ENCODE measurements at places on chromosomes 2 and 18.

- DNase-seq = no peak
Observed at GRCh38 chr18:54946149-54946581, 13.1 kb downstream of the CCDC68 start.

DNA sequence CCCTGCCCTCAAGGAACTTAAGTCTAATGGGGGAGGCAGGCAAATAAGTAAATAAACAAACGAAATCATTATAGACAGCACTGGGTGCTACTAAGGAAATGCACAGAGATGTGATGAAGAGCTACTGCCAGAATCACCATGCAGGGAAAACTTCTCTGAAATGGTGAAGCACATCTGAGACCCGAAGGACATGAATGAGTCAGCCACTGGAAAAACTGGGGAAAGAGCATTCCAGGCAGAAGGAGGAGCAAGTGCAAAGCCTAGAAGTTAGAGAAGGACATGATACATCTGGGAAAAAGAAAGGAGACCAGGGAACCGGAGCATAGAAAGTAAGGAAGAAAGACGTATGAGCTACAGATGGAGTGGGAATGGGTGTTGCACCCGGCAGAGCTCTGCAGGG, 56.8 kb downstream of the TGFA start:
- no peak for DNase-seq

DNA sequence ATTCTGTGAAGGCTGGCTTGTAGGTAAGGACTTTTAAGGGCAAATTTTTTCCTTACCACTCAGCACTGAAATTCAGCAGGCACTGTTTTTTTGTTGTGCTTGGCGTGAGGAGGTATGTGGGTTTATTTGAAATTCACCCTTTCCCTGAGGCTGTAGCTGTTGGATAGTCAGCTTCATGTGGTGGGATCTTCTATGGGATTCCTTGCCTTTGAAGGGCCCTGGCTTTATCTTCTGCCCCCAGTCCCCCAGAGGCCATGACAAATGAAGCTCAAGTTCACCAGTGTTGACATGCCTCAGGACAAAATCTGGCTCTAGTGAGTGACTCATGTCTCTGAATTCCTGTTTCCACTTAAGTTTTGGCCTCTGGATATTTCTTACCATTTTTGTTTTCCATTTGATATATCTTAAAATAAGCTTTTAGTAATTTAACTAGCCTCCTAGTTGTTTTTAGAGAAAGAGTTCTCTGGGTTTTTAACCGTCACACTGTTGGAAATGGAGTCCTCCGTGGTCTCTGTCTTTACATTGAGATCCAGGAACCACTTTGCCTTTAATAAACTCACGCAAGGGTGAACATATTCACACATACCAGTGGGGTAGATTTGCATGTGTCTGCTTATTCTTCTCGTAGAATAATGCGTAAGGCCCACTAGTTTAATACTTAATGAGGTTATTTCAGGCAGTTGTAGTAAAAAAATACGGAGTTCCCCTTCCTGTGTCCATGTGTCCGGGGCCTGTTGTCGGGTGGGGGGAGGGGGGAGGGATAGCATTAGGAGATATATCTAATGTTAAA, 211.1 kb upstream of the FAM98A start:
- DNase-seq = no peak

GRCh38 chr2:4914551-4914950, 777.6 kb upstream of the SOX11 start:
- no peak for DNase-seq

DNA sequence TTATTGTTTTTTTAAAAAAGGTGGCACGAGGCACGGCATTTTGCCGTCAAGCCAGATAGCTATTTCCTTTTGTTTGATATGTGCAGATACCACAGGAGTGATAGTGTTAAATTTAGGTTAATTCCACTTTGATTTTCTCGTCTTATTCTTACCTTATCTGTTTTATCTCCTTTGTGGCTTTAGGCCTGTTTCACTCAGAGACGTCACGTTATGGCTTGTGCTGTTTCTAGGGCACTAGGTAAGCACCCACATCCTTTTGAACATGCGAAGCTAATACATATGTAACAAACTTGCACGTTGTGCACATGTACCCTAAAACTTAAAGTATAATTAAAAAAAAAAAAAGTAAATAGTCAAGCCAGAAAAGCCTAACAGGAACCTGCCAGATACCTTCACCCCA, 57.8 kb downstream of the C18orf63 start:
- no peak for DNase-seq

DNA sequence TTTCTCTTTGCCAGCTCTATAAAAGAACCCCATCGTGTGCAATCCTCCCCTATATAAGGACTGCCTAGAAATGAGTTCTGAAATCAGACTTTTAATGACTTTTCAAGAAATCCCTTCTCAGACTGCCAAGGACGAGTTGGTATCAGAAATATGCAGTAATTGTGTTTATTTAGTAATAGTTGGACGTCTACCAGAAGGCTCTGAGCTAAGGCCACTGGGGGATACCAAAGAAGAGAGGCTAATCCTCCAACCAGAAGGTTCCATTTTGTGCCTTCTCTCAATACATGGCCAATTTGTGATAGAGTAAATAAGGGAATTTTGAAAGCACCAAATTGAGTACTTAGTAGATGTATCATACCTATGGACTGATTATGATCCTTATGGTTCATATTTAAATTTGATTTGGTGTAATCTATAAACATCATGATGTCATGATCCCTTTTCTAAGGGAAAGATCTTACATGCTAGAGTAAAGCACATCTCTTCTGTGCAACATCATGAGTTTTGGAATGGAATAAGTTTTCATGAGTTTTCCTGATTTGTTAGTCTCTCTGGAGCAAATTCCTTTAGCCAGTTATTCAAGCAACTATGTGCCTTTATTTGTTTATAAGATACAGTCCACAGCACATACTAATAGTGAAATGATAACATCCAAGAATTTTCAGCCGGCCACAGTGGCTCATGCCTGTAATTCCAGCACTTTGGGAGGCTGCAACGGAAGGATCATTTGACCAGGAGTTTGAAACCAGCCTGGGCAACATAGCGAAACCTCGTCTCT, 82.2 kb upstream of the LTBP1 start:
- no peak for DNase-seq

DNA sequence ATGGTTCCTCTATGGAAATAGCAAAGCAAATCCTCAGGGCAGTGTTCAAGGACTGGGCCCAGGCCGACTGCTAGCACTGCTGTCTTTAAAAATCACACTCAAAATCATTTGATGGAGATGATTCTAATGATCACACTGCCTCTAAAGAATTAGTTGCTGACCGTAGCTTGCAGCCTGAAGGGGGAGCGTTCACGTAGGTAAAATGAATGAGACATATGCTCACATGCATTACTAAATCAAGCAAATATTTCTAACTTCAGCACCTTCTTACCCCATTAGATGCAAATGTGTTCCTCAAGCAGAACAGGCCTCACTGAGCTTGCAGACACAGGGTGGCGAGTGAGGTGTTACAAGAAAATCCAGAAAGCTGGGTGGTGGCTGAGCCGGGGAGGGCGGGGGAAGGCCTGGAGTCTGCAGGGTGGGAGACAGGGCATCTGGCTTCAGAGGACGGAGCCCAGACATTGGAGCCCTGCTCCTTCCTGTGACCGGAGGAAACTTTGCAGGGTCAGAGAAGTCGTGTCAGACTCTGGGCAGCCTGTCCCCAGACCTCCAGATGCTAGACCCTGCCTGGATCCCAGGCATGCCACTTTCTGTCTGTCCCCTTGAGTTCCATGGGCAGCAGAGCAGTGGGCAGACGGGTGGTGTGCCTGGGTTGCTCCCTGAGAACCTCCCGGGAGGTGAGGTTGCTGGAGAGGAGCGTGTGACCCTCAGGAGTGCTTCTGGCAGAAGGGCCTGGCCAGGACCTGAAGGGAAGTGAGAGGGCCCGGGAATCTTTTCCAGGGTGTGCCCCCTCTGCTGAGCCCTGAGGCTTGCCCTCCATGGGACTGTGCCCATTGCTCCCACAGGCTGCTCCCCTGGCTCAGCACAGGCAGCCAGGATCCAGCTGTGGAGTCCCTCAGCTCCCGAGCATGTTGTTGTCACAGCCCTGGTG, 7.1 kb upstream of the NPPC start:
- DNase-seq = no peak

DNA sequence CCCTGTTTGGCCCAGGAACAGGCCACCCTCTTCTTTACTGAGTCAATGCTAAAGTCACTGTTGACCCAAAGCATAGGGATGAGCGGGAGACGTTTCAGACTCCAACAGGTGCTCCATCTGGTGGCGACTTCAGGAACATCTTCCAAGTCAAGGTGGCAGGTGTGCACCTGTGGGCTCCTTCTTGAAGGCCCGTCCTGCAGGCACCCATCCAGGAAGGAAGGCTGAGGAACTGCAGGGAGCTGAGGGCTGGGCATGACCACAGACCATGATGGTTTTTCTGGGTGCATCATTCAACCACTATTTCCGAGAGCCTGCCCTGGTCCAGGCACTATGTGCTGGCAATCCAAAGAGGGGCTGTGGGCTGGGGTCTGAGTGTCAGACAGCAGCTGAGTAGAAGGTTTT, 142.8 kb downstream of the NDUFA10 start:
- DNase-seq = no peak

- no peak for DNase-seq
Observed at GRCh38 chr2:121666042-121666441, 16.8 kb upstream of the CLASP1 start.

GRCh38 chr2:221267773-221268425, 304.2 kb downstream of the EPHA4 start:
- DNase-seq = no peak

DNA sequence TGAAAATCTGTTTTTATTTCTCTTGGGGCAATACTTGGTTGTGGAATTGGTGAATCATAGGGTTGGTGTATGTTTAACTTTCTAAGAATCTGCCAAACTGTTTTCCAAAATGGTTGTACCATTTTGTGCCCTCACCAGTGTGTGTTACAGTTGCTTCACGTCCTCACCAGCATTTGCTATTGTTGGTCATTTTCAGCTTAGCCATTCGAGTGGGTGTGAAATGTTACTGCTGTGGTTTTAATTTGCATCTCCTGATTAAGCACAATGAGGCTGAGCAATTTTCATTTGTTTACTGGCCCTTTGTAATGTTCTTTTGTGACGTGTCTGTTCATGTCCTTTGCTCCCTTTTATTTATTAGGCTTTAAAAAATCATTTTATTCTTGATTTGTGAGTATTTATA, 49.7 kb downstream of the FOSL2 start:
- no peak for DNase-seq

DNA sequence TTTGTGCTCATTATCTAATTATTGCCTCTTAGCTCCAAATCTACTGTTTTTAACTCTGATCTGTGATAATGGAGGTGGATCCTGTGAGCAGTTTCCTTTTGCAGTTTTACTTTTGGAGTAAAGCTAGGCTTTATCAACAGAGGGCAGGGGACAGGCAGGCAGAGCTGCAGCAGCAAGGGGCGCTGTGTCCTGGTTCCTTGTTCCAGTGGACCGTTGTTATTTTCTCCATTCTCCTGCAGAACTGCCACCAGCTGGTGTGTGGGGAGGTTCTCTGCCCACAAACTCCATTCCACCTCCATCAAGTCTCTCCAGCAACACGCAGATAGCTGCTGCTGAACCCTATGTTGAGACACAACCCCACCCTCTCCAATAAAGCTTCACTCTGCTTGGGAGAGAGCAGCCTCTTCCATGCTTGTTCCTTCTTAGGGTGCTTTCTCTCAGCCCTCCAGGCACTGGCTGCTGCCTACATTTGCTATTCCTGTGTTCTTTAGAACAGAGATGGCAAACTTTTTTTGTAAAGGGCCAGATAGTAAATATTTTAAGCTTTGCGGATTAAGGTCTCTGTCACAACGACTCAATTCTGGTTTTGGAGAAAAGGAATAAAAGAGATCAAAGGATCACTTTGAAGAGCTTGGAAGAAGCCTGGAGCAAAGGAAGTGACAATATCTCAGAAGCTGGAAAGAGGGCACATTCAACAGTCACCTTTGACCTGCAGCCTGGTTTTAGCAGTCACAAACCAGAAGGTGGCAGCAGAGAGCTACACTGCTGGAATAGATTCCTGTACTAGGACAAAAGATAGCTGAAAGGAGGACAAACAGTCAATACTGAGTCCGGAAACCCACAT, 208.8 kb downstream of the CCDC178 start:
- no peak for DNase-seq

- no peak for DNase-seq
Observed at GRCh38 chr2:195513119-195513518, 143.9 kb upstream of the SLC39A10 start.

DNA sequence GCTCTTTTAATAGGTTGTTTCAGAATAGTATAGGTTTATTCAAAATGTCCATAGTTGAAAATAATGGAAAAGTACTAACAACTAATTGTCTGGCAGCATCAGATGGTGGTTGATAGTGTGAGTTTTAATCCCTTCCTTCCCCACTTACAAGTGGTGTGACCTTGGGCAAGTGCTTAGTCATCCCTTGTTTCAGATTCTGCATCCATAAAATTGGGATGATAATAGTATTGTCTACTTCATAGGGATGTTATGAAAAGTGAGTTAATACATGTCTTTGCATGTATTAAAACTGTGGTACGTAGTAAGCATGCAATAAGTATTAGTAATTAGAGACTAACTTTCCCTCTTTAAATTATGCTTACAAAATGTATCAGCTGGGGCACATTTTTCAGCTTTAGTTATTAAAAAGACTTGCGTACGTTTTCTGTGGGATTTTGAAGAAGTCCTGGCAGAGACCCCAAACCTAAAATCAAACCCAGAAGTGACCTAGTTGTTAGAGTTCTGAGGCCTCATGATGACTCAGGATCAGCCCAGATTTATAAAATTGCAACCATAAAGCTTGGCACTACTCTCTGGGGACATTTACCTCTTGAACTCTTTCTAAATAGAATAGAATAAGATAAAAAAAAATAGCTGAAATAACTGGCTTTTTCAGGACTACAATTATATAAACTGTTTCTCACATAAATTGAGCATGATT, 8.6 kb downstream of the ITGA4 start:
- DNase-seq = no peak

DNA sequence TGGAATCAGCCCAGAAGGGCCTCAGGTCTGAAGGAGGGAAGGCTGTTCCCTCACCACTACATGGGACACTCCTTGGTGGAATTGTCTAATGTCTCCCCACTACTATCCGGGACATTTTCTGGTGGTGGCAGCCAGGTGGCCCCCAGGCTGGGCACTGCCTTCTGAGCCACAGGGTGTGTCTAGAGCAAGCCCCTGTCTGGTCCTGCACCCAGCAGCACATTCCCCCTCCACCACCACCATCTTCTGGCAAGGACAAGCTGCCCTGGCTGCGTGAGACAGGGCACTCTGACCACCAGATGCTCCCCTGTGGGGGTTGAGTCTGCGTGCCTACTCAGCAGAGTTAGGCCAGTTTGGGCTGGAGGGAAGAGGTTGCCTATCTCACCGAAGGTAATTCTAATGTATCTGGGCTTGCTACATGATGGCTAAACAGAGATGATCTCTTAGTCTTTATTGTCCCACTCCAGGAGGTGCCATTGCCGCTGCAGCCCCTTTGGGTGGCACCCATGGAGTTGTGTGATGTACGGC, 106.3 kb downstream of the PLB1 start:
- DNase-seq = no peak

DNA sequence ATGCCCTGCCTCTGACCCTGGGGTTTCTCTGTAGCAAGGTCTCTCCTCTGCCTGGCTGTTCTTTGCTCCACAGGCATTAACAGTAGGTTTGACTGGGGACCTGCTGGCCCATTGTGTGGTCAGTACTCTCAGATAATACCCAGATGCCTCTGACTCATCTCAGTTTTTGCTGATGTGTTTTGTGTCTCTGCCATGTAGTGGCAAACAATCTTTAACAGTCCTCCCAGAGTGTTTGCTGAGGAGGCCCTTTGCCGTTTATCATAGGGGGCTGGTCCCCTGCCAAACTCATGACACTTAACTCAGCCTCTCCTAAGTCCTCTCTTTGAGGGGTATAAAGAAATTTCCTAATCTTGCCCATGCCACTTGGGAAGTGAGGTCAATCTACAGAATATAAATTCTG, 793.7 kb upstream of the FANCL start:
- DNase-seq = no peak

- DNase-seq = no peak
Observed at GRCh38 chr2:212712466-212712865, 173.9 kb upstream of the ERBB4 start.
